ENCODE measurements at places on chromosomes 2 and 18.

DNA sequence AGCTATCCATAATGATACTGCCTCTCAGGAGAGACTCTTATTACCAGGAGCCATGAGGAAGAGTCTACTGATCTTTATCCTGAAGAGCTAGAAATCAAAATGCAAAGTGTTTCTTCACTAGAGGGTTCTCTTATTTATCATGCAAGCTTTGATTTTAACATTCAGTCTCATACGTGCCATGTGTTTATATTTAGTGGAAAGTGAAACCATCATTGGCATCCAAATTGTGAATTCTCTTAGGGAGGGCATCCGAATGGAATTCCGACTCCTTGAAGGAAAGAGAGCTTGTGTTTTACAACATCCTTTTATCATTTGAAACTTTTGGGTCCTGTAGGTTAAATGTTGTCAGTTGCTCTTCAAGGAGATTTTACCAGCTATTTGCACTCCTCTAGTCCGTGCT lies 170.4 kb upstream of the SESTD1 start:
- no peak for DNase-seq

- DNase-seq: no peak
These were observed 36.9 kb upstream of the EPAS1 start for GRCh38 chr2:46260305-46260704.

- DNase-seq: no peak
These were observed 27.2 kb downstream of the ANKRD29 start for GRCh38 chr18:23635283-23636070.

DNA sequence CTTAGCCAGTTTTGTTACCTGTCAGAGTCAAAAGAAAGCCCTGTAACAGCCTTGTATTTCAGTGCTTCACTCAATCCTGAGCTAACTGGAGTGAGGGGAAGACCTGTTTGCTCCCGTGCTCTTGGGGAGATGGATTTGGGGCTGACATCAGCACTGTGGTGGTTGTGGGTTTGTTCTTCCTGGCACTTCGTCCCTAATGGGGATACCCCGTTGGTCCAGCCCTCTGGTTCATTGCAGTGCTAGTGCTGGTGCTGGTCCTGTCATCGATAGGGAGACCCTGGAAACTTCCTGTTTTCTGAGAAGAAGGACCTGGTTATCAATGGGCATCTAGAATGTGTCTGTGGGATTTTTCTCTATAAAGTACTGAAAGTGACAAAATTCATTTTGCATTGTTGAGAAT lies 205.4 kb downstream of the ZNF407 start:
- no peak for DNase-seq

DNA sequence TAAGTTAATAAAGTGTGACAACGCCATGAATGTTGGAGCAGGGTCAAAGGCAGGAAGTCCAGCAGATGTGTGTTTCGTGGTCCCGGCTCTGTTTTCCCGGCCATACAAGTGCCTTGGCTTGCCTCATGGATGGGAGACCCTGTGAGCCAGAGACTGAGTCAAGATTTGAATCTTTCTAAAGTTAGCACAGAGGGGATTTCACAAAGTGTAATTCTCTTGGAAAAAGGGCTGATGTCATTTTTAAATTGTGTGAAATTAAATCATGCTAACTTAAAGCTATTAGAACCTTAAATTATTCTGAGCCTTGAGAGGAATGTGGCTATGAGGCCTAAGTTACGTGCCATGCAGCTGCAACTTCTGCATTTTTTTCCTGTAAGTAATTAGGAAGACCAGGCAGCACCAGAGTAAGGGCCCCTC lies 38.3 kb upstream of the RALBP1 start:
- no peak for DNase-seq

DNA sequence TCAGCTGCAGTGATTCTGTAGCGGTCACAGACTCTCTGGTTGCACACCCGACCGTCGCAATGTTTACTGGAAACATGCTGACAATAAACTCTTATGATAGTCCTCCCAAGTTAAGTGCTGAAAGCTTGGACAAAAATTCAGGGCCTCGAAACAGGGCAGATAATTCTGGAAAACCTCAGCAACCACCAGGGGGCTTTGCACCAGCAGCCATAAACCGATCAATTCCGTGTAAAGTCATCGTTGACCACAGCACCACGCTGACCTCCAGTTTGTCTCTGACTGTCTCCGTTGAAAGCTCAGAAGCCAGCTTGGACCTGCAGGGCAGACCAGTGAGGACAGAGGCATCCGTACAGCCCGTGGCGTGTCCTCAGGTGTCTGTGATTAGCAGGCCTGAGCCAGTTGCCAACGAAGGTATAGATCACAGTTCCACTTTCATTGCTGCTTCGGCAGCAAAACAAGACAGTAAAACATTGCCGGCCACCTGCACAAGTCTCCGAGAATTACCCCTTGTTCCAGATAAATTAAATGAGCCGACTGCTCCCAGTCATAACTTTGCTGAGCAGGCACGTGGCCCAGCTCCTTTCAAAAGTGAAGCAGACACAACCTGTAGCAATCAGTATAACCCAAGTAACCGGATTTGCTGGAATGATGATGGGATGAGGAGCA lies 166.1 kb downstream of the ASXL3 start:
- no peak for DNase-seq

DNA sequence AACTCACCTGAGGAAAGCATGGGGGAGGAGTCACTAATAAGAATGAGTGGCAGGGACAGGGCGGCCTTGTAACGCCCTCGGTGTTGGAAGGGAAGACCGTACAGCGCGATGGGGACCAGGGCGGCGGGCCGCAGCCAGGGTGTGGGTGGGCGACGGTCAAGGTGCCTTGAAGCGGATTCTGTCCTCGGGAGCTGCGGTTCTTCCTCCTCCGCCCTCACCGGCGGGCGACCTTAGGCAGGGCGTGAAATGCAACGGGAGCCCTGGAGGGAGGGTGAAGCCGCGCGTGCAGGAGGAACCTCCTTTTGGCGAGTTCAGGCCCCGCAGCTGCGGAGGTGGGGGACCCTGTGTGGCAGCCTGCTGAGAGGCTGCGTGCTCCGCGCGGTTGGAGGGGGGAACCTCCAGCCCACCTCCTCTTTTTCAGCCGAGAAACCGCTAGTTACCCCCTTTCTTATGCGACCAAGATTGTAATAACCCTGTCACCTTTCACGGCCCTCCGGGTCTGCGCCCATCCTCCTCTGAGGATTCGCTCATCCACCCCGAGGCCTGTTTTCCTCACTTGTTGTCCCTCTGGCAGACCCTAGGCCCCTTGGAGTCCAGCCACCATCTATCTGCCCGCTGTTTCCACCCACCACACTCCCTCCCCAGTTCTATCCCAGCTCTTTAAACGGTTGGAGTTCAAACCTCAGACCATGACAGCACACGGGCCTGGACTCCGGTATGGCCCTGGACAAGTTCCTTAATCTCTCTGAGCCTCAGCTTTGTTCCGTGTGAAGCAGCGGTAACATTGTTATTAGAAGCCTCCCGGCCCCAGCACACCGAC lies 823 bp upstream of the RNU2-63P start:
- DNase-seq: no peak

DNA sequence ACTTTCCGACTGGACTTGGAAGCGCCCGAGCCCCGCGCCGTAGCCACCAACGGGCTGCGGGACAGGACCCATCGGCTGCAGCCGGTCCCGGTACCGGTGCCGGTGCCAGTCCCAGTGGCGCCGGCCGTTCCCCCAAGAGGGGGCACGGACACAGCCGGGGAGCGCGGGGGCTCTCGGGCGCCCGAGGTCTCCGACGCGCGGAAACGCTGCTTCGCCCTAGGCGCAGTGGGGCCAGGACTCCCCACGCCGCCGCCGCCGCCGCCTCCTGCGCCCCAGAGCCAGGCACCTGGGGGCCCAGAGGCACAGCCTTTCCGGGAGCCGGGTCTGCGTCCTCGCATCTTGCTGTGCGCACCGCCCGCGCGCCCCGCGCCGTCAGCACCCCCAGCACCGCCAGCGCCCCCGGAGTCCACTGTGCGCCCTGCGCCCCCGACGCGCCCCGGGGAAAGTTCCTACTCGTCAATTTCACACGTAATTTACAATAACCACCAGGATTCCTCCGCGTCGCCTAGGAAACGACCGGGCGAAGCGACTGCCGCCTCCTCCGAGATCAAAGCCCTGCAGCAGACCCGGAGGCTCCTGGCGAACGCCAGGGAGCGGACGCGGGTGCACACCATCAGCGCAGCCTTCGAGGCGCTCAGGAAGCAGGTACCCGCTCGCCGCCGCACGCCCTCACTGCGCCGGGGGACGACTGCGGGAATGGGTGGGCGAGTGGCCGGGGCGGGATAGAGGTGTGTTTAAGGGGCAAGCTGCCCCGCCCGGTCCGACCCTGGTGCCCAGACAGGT lies 713 bp downstream of the ATOH8 start:
- DNase-seq: peak; percentile 32

All from hypothalamus (tissue), 51 donors.